ENCODE measurements at places on chromosomes 12 and 14.

DNA sequence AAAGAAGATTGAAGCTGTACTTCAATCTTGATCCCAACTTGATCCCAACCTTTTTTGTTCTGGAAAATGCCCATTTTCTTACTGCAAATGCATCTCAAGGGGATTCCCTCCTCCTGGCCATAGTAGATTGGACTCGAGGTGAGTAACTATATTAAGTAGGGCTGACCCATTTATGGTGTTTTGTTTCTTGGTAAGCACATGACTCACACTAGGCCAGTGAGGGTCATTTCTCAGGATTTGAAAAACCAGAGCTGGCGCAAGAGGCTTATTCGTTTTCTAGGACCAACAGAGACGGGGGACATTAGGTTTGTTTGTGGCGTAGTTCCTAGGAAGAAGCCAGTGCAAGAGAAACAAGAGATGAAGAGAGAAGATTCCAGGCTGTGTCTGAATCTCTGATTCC lies 51.4 kb downstream of the MRPL42 start:
- DNase-seq: no peak

- no peak for DNase-seq
Measured at GRCh38 chr14:70005281-70005805, 126.1 kb downstream of the SMOC1 start.

- no peak for DNase-seq
Measured at GRCh38 chr12:19946550-19946949, 421.8 kb upstream of the PDE3A start.

- no peak for DNase-seq
Measured at GRCh38 chr12:109125791-109126190, 9.4 kb downstream of the ACACB start.

DNA sequence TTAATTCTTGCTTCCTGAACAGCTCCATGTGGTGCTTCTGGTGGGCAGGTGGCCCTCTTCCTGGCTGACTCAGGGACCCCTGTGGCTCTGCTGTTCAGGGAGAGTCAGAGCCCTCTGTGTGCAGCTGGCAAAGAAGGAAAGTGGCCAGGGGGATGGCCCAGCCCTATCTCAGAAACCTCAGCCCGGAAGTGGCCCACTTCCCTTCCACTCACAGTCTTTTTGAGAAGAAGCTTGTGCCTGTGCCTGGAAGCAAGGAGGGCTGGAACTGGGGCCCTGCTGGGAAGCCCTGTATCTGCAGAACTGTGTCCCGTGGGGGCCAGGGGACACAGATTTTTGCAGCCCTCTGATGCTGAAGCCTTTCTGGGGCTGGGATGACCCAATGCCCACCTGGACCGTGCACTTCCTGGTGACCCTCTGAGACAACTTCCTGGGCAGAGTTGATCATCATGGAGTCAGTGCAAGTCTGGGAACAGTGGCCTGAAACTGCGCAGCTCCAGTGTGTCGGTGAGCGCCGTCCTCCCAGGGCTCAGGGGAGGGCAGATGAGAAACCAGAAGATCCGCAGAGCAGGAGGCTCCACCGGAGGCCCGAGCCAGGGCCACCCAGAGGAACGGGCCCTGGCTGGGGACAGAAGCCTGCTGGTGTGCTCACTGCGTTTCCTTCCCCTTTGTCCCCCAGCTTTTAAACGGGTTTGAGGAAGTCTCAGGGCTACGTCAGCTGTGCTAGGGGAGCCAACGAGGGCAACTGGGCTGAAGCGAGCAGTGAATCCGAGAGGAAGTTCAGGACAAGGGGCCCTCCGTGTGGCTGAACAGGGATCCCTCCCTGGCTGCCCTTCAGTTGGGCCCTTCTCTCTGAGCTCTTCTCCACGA lies 217.4 kb upstream of the RTL1 start:
- DNase-seq: no peak

DNA sequence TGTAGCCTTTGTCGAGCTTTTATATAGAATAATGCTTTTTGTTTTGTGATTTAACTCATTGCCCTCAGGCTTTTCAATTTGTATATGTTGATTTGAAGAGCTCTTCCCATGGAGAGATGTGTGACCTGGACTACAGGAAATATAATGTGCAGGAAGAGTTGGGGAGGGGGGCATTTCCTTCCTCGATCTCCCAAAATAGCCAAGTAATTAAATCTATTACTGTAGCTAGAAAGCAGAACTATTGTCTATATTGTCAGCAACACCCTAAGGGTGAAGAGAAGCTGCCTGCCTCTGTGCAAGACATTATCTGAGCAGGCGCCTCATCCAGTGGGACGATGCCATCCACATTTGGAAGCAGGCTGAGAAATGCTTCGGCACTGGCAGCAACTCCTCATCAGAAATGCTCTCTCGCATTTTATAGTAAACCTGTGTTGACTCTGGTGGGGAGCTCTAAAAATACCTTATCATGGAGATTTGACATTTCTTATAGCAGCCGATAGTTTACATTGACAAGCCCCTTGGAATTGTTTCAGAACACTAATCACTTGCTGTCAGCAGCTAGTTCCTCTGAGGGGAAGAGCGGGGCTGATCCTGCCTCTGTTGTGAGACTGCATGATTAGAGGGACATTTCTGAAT lies 392.5 kb upstream of the RGS6 start:
- DNase-seq: no peak

DNA sequence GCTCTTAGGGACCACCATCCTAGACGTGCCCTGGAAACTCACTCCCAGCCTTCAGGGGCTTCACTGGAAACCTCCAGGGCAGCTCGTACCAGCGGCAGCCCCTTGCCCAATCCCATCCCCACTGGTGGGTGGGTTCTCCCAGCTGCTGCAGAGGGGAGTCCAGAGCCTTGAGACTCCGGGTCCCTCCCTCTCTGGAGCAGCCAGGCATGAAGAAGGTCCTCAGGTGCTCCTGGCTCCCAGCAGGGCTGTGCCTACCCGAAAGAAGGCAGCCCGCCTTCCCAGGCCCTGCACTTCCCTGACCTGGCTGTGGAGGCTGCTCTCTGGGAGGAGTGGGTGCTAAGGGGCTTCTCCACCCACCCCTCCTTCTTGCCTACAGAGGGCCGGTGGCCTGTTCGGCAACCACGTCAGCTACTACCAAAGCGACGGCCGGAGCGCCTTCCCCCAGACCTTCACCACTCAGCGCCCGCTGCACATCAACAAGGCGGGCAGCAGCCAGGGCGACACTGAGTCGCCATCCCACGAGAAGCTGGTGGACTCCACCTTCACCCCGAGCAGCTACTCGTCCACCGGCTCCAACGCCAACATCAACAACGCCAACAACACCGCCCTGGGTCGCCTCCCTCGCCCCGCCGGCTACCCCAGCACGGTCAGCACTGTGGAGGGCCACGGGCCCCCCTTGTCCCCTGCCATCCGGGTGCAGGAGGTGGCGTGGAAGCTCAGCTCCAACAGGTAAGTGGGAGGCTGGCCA lies 115.5 kb upstream of the FKBP4 start:
- DNase-seq: no peak

GRCh38 chr14:77340389-77340788 lies 19.6 kb downstream of the GSTZ1 start:
- DNase-seq: no peak

DNA sequence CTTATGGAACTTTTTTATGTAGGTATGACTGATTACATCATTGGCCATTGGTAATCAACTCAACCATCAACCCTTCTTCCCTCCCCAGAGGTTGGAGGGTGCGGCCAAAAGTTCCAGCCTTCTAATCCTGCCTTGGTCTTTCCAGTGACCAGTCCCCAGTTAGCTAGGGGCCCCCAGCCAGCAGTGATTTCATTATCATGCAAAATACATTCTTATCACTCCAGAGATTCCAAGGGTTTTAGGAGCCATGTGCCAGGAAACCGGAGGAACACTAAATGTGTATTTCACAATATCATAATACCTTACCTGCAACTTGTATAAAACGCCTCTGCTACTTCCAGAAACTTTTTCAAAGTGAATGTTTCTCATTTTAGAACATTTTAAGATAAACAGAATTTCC lies 181.5 kb upstream of the PELI2 start:
- DNase-seq: no peak

DNA sequence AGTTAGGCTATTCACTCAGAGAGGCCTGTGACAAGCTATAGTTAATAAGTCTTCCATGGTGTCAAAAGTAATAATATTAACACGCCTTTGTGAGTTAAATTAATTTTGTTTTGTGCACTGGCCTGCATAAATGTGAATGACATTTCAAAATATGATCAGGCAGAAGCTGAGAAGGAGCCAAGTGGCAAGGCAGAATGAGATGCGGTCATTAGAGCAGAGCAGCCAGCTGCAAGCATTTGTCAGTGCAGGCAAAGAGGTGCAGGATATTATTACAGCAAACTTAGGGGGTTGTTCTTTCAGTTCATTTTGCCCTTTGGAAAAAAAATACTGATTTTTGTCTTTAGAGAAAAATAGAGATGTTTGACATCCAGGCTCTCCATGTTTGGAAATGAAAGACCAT lies 364.5 kb downstream of the PAWR start:
- DNase-seq: no peak

GRCh38 chr12:52860102-52860823 lies 11.5 kb upstream of the KRT78 start:
- DNase-seq: no peak

- DNase-seq: no peak
Measured at GRCh38 chr12:69329669-69330428, 18.3 kb upstream of the LYZ start.

DNA sequence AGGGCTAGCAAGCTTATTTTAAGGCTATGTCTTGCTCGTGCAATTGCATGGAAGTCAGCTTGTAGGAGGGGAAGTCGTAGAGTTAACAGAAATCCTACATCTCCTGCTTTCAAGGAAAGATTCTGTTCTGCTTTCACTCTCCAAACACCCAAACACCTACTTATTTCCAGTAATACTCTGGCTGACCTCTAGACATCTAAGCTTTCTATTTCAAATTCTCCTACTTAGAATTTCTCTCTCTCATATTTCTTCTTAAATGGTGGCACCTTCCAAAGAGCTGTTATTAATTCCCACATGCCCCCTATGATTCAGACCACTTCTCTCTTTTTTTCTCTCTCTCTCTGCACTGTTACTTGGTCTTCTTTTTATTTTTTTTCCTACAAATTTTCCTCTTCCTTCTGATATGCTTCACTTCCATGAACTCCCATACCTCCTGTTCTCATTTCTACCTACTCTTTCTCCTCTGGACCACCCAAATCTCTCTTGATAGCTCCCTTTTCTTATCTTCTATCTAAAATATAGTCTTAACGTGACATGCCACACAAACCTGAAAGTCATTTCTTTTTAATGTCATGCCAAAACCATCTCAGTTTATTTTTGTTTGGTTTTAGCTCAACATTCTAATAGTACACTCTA lies 90.8 kb downstream of the RPS6KA5 start:
- DNase-seq: no peak

DNA sequence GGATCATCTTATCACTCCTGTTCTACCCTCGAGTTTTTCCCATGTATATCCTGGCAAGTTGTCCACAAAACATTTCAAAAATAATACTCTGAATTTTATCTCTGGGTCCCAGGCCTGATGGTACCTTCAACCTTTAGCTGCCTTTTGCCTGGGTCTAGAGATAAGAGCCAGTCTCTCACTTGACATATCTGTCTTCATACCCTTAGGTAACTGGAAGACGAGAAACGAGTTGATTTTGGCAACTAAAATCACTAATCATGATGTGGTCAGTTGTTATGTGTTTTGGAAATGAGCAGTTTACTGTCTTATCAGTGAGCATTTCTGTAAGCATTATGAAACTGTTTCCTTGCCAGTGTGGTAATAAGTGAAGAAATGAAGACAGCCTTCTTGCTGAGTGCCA lies 6.3 kb downstream of the RNF10 start:
- DNase-seq: no peak

DNA sequence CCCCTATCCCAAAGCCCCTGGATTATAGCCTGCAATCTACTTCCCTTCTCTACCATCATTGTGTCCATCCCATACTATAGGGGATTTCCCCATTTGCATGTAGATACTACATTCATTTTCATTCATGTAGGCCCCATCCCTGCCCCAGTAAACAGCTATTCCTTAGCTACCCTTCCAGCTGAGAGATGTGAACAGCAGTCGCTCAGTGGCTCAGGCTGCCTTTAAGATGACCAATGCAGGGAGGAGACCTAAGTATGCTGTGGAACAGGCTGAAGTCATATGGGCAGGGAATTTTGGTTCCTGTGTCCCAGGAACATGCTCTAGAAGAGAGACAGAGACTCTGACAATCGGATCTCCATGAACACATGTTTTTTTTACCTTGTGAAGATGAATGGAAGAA lies 481.2 kb upstream of the SYT1 start:
- no peak for DNase-seq

- no peak for DNase-seq
Measured at GRCh38 chr12:116302166-116303058, 24.9 kb upstream of the MED13L start.

DNA sequence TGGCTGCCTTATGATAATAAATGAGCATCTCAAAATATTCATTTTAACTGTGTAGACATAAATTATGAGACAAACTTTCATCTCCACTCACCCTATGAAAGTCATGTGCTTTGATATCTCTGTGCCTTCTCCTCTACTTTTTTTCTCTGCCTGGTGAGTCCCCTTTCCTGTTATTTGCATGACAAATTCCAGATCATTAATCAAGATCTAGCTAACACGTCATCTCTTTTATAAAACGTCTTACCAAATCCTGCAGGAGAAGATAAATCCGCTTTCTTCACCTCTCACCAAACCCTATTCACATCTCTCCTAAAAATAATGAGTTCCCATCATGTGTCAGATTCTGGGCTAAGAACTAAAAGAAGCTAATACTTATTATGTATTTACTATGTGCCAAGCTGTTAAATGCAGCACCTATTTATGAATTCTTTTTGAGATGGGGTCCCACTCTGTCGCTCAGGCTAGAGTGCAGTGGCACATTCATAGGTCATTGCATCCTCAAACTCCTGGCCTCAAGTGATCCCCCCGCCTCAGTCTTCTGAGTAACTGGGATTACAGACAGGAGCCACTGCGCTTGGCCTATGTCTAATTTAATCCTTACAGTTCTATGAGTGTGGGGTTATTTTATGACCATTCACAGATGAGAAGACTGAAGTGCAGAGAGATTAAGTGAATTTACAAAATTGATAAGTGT lies 26.7 kb downstream of the SPX start:
- no peak for DNase-seq

DNA sequence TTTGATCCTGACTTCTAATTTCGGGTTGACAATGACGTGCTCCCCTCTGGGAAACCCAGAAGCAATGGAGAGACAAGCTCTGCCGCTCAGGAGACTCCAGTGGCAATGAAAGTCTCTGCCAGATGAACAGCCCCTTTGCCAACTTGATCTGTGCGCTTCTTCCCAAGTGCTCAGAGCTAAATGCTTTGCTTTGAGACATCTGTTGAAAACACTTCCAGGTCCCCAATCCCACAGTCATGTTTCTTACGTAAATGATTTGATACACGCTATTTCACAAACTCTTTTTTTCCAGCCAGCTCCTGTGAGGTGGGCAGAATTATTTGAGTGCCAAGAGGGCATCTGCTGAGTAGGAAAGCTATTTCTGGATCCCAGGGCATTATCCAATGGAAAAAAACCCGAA lies 147.6 kb downstream of the RIMBP2 start:
- no peak for DNase-seq

GRCh38 chr12:60191676-60192359 lies 596.0 kb downstream of the SLC16A7 start:
- no peak for DNase-seq
